Cerebellar cortex (tissue), 1 donor: ENCODE measurements at places on chromosomes 6 and 20.

- peak; percentile 35 for DNase-seq
Measured at GRCh38 chr20:63071541-63072181, 64.9 kb upstream of the BHLHE23 start.

DNA sequence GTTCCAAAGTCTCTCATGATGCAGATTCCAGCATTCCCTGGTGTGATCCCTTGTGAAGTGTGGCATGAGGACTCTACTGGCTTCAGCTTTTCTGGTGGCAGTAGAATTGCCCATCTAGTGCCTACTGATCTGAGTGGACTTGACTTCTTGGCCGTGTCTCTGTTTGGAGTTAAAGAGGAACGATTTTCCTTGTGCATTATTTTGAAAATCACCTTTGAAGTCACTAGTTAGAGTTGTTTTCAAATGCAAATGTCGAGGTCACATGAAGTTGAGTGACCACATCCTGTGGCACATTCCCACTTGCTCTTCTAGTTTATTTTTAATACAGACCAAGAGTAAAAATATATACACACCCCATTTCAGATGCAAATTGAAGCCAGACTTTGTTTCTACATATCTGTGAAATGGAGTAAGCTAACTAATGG lies 270.7 kb upstream of the TAB2 start:
- DNase-seq: no peak

DNA sequence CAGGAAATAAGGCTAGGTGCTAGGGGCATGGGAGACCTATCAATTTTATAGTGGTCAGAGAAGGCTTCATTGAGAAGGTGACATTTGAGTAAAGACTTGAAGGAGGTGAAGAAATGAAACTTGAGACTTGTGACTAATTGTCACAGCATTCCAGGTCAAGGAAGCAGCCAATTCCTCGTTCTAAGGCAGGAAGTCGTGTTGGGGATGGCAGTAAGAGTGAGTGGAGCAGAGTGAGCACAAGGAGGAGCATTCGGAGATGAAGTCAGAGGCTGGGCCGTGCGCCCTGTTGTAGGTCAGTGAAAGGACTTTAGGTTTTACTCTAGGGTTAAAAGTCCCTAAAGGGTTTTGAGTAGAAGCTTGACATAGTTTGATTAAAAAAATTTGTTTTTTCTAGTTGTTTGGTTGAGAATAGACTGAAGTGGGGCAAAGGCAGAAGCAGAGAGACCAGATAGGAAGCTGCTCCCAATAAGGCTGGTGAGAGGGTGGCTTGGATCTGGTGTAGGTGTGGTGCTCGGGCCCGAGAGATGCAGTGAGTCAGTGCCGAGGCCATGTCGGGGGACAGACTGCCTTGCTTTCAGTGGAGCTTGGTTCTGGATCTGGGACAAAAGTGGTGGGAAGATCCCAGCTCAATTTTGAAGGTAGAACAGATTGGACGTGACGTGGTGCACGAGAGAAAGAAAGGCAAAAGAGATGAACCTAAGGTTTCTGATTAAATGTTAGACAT lies 2.6 kb upstream of the RSPH3 start:
- no peak for DNase-seq

DNA sequence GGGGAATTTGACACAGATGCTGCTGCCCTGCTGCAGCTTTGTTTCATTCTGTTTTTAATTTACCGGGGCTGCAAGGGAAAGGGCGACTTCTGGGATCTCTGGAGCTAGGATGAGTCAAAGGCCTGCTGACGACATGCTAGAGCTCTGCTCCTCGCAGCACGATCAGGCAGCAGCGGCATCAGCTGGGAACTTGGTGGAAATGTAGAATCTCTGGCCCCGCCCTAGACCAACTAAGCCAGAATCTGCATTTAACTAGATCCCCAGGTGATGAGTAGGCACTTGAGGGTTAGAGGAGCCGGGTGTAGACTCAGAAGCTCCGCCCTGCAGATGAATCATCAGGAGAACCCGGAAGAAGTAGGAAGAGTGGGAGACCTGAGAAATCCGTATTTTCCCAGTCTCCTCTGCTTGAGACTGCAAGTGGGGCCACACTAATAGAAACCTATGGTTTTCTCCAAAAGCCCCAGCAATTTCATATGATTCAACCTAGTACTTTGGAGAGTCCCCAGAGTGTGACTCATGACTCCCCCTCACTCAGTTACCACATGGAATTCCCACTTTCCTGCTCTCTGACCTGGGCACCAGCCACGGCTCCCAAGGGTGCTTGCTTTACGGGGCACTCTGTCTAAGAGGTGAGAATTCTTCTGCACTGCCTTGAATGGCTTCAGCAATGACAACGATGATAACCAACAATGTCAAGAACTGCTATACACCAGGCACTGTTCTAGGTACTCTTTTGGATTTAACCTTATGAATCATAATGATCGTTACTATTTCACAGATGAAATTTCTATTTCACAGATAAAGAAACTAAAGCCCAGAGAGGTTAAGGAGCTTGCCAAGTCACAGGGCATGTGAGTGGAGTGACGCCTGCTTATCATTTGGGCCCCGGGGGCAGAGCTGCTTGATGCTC lies 18.1 kb downstream of the TUBB2B start:
- DNase-seq: no peak

DNA sequence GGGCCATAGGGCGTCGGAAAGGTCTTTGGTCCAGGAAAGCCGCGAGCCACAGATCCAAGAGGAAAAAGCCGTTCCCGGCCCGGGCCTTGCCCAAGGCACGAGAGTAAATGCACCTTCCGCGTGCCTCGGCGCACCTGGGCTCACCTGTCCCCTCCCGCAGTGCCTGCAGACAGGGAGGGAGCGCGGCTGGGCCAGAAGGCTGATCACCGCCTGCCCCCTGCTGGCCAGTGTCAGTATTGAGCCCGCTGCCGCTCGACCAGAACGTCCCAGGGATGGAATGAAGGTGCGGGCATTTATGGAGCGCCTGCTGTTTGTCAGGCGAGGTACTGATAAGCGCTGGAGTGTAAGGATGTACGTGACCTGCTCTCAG lies 679 bp upstream of the LPIN3 start:
- peak; percentile 79 for DNase-seq

GRCh38 chr20:58372806-58373205 lies 16.2 kb upstream of the VAPB start:
- DNase-seq: no peak

DNA sequence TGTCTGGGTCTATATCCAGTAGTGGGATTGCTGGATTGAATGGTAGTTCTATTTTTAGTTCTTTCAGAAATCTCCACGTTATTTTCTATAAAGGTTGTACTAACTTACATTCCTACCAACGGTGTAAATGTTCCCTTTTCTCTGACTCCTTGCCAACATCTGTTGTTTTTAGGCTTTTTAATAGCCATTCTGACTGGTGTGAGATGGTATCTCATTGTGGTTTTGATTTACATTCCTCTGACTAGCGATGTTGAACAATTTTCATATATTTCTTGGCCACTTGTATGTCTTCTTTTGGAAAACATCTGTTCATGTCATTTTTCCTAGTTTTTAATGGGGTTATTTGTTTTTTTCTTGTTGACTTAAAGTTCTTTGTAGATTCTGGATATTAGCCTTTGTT lies 99.3 kb downstream of the BMP2 start:
- DNase-seq: no peak

GRCh38 chr6:170034294-170034693 lies 256.6 kb downstream of the DLL1 start:
- DNase-seq: no peak

GRCh38 chr6:110822249-110822648 lies 7.0 kb upstream of the CDK19 start:
- peak; percentile 24 for DNase-seq

GRCh38 chr6:23106951-23107350 lies 537.6 kb downstream of the HDGFL1 start:
- no peak for DNase-seq

- no peak for DNase-seq
Measured at GRCh38 chr6:13953061-13953705, 28.4 kb downstream of the RNF182 start.

DNA sequence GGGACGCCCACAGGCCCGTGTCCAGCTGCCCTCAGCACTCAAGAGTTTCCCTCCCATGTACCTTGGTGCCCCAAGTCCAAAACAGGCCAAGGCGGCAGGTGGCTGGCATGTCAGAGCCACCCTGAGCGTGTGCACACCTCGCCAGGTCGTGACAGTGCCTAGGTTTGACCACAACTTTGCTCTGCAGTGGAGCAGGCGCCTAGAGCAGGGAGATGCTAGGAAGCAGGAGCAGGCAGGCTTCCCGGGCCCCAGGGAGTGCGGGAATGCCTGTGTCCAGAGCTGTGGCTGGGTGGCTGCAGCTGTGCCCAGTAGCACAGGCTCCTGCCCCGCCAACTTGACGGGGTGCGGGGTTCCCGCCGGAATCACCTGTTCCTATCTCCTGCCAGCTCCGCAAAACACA lies 380.8 kb upstream of the IMPG1 start:
- no peak for DNase-seq

GRCh38 chr6:109454496-109455436 lies 806 bp downstream of the MICAL1 start:
- no peak for DNase-seq

DNA sequence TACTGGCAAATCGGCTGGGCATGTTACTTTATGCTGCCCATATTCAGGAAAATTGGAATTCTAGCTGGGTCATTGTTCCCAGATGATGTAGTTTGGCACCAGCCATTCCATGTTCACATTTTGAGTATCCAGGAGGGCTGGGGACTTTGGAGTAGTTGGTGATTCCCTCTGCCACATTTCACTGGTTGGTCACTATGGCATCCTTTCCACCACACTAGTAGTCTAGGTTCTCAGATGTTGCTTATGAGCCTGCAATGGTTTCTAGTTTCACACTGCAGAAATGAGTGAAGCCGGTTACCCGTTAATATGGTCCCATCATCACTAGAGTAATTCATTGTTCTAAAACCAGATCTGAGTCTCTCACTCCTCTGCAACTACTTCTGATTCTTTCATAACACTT lies 4.6 kb downstream of the PTPN1 start:
- DNase-seq: no peak

- no peak for DNase-seq
Measured at GRCh38 chr20:38555395-38555794, 25.6 kb upstream of the ADIG start.

GRCh38 chr20:37417617-37418467 lies 71.9 kb downstream of the SRC start:
- DNase-seq: no peak

GRCh38 chr6:135300576-135300975 lies 119.5 kb downstream of the MYB start:
- DNase-seq: no peak

DNA sequence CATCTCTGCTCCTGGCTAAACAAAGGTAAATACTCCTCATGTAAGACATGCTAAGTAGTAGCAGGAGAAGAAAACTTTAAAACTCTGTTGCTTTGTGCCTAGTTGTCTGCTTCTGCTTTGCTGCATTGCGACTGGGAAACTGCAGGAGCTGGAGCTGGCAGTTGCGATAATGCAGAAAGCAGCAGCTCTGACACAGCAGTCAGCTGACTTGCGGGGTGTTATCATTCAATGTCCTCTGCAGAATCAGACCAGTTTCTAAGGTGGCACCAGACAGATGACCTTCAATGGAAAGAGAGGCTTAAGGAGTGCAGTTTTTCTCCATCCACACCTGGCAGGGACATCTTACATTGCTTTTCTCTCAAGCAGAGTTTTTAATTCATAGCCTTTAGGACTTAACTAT lies 69.9 kb upstream of the SOX4 start:
- no peak for DNase-seq

DNA sequence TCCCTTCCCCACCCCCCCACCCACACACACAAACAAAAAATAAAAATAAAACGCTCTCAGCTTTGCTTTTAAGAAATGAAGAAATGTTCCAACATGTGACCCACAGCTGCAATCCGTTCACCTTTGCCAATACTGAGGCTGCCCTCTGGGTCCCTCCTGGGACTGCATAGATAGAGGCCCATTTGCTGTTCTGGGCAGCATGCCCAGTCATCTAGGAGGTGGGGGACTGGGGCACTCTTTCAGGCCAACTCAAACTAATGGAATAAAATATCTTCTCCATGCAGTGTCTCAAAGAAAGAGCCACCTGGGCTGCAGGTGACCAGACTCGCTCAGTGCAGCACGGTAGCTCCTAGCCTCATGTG lies 79.9 kb downstream of the SLC22A3 start:
- DNase-seq: peak; percentile 3

GRCh38 chr6:105443941-105444340 lies 41.1 kb upstream of the PREP start:
- no peak for DNase-seq

DNA sequence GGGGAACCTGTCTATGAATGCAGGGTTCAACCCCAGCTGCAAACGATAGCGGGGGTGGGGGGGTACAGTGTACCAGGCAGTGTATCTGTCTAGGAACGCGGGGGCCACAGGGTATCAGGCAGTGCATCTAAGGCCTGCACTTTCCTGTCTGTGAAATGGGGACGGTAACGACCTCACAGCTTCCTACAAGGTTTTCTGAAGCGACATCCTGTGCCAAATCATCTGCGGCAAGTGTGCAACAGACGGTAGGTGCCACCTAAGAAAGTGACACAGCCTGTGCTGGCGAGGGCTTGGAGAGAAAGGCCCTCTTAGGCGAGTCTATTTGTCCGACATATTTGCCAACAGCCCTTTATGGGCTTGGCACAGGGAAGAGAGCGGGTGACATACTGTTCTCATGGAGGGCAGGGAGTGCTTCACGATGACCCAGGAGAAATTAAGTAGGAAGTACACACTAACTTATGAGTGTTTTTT lies 3.8 kb downstream of the DIDO1 start:
- DNase-seq: no peak

DNA sequence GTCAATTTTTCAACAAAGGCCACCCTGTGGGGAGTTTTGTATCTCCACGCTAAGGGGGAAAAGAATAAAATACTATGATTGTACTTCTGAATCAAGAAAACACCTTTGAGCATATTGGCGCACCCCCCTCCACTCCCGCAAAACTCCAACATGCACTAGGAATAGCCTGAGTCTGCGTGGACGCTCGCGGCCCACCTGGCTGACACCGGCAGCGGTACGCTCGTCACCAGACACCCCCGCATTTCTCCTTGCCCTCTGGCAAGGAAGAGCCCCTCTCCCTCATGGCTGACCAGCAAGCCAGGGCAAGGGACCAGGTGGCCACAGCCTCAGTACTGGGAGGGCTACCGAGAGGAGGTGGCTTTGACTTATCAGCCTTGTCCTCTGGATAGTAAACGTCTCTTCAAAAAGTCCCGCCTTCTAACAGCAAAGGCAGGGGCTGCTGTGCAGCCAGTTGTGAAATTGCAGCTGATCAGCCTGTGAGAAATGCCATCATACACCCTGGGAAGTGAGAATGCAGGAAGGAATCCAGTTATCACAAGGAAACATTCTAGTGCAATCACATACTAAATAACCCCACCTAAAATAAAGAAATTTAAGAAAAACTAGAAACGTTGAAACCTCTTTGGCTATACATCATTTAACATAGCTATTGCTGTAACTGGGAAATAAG lies 84.2 kb downstream of the HUS1B start:
- no peak for DNase-seq

DNA sequence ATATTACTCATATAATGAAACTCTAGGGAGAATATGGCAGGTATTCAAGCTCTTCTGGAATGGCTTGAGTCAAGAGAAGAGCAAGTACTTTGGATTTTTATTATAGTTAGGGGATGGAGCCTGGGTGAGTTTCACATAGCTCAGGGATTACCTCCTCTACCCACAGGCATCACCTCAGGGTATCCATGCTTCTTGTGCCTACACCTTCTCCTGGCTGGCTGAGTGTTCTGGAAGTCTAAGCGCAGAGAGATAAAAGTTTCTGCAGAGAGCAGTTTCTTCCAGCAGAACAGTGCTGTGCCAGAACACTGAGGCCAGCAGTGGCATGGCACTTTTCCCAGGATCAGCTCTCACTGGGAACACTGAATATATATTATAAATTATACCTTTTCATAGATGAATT lies 199.7 kb upstream of the KCNQ5 start:
- DNase-seq: no peak
